Muscle of back (tissue), 13 donors: ENCODE measurements at places on chromosomes 2 and 18.

- no peak for DNase-seq
Observed at GRCh38 chr2:169636440-169637097, 52.4 kb downstream of the PPIG start.

GRCh38 chr2:88110830-88111229 lies 17.0 kb downstream of the FABP1 start:
- no peak for DNase-seq

GRCh38 chr2:134287323-134287722 lies 33.5 kb downstream of the MGAT5 start:
- no peak for DNase-seq

DNA sequence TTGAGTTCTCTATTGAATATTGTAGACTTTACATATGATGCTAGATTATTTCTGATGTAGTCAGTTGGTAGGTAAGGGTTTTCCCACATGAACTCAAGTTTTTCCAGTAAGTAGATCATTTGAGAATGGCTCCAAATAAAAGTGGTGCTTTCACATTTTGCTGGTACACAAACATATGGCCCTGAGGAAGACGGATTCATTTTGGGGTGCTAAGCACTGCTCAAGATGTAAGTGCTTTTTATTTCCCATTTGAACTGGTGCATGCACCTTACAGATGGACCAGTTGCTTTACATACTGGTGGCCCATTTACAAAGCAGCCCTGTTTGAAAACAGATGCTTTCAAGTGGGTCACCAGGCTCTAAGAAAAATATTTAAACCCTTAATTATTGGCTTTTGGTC lies 266.7 kb downstream of the MEIS1 start:
- DNase-seq = no peak

DNA sequence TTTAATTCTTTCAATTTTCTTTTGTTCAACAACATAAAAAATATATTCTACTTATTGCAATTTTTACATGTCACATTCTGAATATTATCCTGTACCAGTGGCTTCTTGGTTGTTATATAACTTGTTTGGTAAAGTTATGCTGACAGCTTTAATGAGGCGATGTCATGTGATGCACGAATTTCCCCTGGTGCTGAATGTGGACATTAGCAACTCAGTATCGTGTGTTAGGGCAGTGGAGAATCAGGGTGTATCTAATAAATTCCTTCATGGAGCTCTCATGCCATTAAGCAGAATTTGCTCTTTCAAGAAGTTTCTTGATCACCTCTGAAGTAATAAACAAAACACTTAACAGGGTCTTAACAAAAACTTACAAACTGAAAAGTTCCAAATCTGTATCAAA lies 99.6 kb upstream of the DNMT3A start:
- DNase-seq = no peak

- no peak for DNase-seq
Observed at GRCh38 chr2:20487030-20487391, 40.1 kb downstream of the RHOB start.
